ENCODE measurements at places on chromosomes 1 and 21.

GRCh38 chr1:10033359-10033845 lies 644 bp downstream of the UBE4B start:
- DNase-seq, result no peak

DNA sequence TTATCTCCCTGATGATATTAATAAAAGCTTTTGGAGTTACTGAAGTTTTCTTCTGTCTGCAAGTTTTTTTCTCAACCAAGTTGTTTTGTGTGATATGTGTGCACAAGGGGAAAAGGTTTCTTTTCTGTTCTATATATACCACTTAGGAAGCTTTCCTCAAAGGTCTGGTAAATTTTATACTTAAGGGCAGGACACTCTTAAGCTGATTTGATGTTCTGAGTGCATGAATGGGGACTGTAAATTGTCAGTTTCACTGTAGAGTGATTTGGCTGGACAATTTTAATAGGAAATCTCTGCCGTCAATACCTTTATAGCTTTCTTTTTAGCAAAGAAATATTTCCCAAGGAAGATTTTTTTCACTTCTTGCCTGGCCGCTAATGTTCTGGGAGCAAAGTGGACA lies 354.7 kb downstream of the TGFB2 start:
- DNase-seq, result no peak

- no peak for DNase-seq
These were observed 155.7 kb upstream of the ZRANB2 start for GRCh38 chr1:71236503-71236902.

DNA sequence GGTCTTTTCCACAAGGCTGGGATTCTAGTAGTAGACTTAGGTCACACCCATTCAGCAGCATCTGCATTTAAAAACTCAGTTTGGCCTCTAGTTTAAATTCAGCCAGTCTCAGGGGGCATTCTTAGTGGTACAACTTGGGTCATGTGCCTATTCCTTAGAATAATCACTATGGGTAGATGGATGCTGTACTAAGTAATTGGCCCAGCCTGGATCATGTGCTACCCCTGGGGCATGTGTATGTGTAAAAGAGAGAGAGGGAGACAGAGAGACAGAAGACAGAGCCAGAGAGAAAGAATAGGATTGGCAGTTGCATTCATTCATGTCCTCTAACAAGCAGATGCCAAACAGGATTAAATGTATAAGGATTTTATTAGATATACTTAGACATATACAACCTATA lies 13.6 kb upstream of the SYT14 start:
- DNase-seq, result no peak

- no peak for DNase-seq
These were observed 50.9 kb upstream of the NR5A2 start for GRCh38 chr1:199976496-199977144.

Measured in activated CD4-positive, alpha-beta T cell treated with anti-CD3 and anti-CD28 coated beads, Interleukin-2, amount 50 U/mL, for 24 hours (primary cell).